ENCODE measurements at places on chromosomes 13 and 19. TPM values are rescaled to one million over a fixed set of nuclear protein-coding genes. Genes with fewer than 3 reads are reported as not detected.
A peak's percentile ranks its signal among the peaks of the same experiment; 100 is the strongest.

- H3K27ac ChIP-seq = no peak overlapping the region
- no peaks in the 10 kb centered on the region for H3K36me3 ChIP-seq
- H3K4me3 ChIP-seq = no peak overlapping the region
- no peaks in the 10 kb centered on the region for H3K27me3 ChIP-seq
These were observed 4.0 kb upstream of the DPF1 start for GRCh38 chr19:38228005-38228377.

DNA sequence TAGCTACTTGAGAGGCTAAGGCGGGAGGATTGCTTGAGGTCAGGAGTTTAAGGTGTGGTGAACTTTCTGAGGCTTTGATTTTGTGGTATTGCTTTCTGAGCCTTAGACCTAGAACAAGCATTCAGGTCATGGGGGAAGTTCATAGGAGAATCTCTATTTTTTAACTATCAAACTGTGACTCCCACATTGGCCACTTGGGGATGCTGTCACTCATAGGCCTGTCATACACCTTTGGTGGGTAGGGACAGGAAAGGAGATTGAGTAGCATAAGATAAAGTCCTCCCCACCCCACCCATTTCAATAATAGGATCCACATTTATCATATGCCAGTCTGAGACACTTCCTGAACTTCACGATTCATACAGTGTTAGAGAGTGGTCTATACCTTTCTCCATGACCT, 41.9 kb upstream of the PSG2 start:
- no peak overlapping the region for H3K27ac ChIP-seq
- no peaks in the 10 kb centered on the region for H3K4me1 ChIP-seq
- no peak overlapping the region for H3K4me3 ChIP-seq
- DNase-seq = peak; percentile 44
- H3K36me3 ChIP-seq = no peaks in the 10 kb centered on the region
- no peaks in the 10 kb centered on the region for H3K27me3 ChIP-seq

DNA sequence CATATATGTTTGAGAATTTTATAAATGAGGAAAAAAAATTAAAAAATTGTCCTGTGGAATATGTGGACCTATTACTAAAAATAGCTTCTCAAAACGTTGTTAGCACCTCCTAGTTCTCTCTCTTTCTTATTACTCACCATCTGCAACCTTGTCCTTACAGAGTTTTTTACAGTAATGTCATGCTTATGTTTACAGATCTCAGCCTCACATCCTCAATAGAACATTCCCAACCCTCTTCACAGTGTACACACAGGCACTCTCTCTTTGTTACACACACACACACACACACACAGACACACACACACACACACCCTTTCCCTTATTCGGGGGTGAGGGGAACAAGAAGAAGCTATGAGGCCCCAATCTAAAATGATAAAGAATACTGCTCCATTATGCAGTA, 197.7 kb downstream of the SLITRK6 start:
- no peaks in the 10 kb centered on the region for H3K36me3 ChIP-seq
- H3K27me3 ChIP-seq = no peaks in the 10 kb centered on the region
- DNase-seq = no peak
- H3K4me1 ChIP-seq = peaks cover 14% of the 10 kb centered on the region

GRCh38 chr13:82565201-82565600, 1317.1 kb downstream of the SLITRK1 start:
- no peak overlapping the region for H3K4me3 ChIP-seq
- H3K27me3 ChIP-seq = no peaks in the 10 kb centered on the region
- H3K4me1 ChIP-seq = no peaks in the 10 kb centered on the region
- no peak overlapping the region for H3K27ac ChIP-seq

DNA sequence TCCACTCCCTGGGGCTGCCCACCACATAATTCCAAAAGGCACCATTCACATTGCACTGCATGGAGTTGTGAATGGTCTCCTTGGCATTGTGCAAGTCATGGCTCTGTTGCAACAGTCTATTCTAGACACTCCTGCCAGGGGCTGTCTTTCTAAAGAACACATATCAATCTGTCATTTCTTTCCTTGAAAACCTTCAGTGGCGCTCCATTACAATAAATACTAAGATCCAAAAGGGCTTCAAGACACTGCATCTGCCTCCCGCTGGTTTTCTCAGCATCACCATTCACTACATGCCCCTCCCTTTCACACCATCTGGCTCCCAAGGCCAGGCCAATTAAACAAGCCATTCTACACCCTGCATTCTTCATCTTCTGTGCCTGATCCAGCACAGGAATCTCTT, 32.2 kb upstream of the TM9SF2 start:
- no peak overlapping the region for H3K27ac ChIP-seq
- no peaks in the 10 kb centered on the region for H3K4me1 ChIP-seq
- no peaks in the 10 kb centered on the region for H3K36me3 ChIP-seq

DNA sequence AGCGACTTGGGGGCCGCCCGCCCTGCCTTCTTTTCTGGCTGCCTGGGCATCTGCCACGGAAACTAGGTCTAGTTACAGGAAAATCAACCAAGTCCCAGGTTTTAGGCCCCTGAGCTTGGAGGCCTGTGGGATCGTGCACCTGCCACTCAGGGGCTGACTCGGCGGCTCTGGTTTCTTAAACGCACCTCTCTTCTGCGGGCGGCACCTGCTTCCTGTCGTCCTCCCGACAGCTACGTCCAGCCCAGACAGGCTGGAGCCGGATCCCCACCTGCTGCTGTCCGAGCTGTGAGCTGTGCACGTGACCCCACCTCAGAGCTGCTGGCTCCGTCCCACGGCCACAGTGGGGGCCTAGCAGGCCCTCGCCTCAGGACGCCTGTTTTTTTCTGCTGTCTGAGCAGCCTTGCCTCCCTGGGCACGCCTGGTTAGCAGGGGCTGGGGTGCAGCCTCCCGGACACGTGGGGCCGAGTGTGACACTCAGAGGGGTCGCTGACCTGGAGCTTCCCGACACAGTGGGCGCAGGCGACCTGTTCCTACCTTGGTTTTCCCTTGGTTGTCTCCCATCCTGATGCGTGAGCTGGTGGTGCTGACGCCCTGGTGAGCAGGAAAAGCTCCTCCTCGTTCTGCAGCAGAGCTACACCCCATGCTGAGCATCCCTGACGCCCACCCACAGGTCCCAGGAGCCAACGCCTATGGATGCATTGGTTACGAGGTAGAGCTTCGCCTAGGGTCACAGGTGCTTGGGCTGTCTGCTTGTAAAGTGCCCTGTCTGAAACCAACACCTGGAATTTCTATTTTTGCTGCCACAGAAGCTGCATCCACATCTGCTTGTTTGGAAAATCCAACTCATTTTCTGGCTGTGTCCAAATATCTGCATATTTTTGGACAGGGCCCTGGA, 17.5 kb downstream of the TMEM255B start:
- H3K27me3 ChIP-seq = no peaks in the 10 kb centered on the region
- no peaks in the 10 kb centered on the region for H3K4me1 ChIP-seq
- no peak for DNase-seq
- no peaks in the 10 kb centered on the region for H3K36me3 ChIP-seq

GRCh38 chr13:24220086-24220703, 59.7 kb downstream of the SPATA13 start:
- H3K27me3 ChIP-seq = no peaks in the 10 kb centered on the region
- H3K27ac ChIP-seq = no peak overlapping the region
- DNase-seq = peak; percentile 90
- H3K4me3 ChIP-seq = no peak overlapping the region

DNA sequence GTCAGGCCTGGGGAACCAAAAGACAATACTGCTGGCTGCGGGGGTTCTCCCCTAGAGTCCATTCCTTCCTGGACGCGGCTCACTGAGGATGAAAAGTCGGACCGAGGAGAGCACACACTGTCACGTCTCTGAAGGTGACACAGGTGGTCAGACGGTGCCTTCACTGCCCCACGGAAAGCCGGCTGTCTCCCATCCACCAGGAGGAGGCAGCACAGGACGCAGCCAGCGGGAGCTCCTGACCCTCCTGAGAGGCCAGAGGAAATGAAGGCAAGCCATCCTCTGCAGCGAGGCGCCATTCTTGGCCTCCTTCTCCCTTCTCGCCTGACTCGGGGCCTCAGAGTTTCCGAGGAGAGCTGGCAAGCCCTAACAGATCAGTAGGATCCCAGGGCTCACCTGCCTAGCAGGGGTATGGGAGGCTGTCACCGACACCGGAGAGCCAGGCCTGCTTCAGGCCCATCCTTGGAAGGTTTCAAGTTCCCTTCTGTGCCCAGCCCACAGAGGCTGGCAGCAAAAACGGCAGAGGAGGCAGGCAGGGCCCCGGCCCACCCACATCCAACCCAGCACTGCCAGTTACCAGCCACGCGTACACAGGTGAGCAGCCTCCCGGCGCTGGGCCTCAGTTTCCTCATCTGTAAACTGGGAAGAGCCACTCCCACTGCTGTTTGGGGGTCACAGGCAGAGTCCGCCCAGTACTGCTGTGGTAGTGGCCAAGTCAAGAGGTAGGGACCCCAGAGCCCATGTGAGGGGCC, 4.5 kb downstream of the REXO1 start:
- H3K36me3 ChIP-seq = 0 out of 2 replicates have a peak, but pooled peaks cover 3% of the 10 kb centered on the region
- no peak for DNase-seq
- no peak overlapping the region for H3K4me3 ChIP-seq
- H3K27ac ChIP-seq = no peak overlapping the region
- H3K4me1 ChIP-seq = peaks cover 15% of the 10 kb centered on the region

- no peaks in the 10 kb centered on the region for H3K36me3 ChIP-seq
- H3K4me3 ChIP-seq = no peak overlapping the region
- H3K4me1 ChIP-seq = no peaks in the 10 kb centered on the region
- DNase-seq = no peak
- H3K27me3 ChIP-seq = no peaks in the 10 kb centered on the region
These were observed 1516.7 kb upstream of the PCDH20 start for GRCh38 chr13:62932256-62932883.

DNA sequence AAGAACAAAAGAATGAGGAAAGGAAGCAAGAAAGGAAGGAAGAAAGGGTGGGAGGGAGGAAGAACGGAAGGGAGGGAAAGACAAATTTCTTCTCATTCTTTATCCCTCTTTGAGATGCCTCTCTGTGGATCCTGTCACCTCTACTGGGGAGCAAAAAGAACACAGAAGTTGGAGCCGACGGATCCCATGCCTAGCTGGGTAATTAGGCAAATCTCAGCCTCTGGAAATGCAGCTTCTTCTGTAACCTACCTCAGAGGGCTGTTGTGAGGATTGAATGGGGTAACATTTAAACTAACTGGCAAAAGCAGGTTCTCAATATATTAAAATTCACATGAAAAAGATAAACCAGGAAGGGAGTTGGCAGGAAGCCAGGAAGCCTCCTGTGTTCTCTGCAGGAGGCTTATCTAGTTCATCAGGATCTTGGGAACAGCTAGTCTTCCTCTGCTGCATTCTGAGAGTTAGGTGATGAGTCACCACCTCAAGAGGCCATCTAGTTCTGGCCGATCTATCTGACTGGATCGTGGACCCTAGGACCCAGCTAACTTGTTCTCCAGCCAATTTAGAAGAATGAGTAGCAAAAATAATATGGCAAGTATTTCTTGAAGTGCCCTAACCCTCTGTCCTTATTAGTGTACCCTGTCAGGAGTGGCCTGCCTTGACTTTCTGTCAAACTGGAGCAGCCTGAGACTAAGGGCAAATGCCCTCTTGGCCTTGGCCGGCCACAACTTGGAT, 15.2 kb upstream of the CPB2 start:
- no peak overlapping the region for H3K27ac ChIP-seq
- no peaks in the 10 kb centered on the region for H3K27me3 ChIP-seq
- H3K4me1 ChIP-seq = no peaks in the 10 kb centered on the region
- no peak for DNase-seq

GRCh38 chr19:19745496-19746285, 12.8 kb upstream of the ZNF14 start:
- H3K36me3 ChIP-seq = no peaks in the 10 kb centered on the region
- no peak overlapping the region for H3K27ac ChIP-seq
- H3K27me3 ChIP-seq = no peaks in the 10 kb centered on the region
- H3K4me3 ChIP-seq = no peak overlapping the region
- peak; percentile 71 for DNase-seq

The FSD1 gene
- not detected for total RNA-seq

The SDHAF1 gene
- 71.2 TPM for total RNA-seq

The PNMA8C gene
- total RNA-seq = not detected

The PLVAP gene
- 0.41 TPM for total RNA-seq

The MISP gene
- not detected for total RNA-seq

The KIR2DL3 gene
- not detected for total RNA-seq

The SRRM5 gene
- total RNA-seq = not detected

The URAD gene
- total RNA-seq = not detected
